D341Med (cell line): ENCODE measurements at places on chromosomes 5 and 9.

- DNase-seq = no peak
These were observed 187.0 kb upstream of the TRPM3 start for GRCh38 chr9:71308454-71308853.

GRCh38 chr9:136824496-136825225 lies 16.9 kb downstream of the RABL6 start:
- no peak for DNase-seq

DNA sequence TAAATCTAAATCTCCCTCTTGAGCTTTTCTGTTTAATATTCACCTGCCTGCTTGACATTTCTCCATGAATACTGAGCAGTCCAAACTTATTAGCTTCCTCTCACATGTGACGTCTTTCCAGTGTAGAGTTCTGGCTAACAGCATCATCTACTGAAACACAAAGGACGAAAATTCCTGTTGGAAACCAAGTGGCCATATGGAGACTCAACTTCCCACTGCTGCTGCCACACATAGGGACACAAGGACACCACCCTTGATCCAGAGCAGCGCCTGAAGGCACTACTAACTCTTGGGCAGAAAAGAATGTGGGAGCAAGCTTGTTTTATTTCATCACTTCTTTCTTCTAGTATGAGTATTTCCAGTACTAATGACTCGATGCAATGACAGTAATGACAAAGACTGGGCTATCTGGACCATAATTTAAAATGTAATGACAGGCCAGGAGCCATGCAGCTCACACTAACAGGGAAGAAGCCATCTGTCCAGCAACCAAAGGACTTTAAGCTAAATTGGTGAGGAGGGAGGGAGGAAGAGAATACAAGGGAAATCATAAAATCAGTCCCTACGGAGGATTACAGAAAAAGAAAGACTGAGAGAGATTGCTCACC lies 19.2 kb downstream of the RNF130 start:
- DNase-seq = no peak

DNA sequence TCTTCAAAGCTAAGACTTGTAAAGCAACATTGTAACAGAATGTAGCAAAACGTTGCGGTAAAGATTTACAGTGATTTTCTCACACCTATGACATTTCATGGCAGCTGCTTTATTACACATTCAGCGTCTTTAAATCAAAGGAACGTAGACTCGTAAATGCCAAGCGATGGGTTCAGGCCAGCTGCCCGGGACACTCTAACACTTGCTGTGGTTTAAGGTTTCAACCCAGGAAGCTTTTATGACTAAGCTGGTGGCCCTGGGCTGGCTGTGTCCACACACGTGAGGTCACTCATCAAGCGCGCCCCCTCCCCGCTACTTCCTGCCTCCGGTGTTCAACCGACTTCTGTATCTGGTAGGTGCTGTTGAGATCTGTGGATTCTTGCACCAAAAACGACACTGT lies 2.5 kb downstream of the SLC6A18 start:
- no peak for DNase-seq

DNA sequence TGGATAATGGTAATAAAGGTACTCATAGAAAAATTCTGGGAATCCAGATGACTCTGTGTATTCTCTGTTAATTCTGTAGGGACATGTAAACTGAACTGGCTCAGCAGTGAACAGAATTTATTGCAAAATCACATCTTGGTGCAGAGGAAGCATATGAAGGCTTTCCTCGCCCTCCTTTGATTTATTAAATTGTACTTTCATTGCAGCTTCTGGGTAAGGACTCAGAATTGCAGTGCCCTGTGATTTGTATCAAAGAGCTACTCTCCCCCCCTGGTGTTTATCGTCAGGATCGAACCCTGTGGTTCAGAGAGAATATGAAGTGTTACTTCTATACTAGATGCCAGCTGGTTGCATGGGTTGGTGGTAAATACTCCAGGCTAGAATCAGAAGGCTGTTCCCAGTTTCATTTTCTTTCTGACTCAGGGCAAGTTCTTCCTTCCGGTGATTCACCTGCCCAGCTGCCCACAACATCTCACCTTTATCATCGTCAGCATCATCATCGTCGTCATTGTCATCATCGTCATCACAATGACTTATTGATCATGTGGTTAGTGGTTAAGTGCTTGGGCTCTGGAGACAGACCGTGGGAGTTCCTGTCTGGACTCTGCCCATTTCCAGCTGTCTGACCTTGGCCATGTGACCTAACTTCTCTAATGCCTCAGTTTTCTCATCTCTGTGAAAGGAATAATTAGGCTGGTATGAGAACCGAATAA lies 238.8 kb downstream of the ARHGAP26 start:
- DNase-seq = no peak

- no peak for DNase-seq
These were observed 511 bp upstream of the SPDL1 start for GRCh38 chr5:169583101-169583423.

DNA sequence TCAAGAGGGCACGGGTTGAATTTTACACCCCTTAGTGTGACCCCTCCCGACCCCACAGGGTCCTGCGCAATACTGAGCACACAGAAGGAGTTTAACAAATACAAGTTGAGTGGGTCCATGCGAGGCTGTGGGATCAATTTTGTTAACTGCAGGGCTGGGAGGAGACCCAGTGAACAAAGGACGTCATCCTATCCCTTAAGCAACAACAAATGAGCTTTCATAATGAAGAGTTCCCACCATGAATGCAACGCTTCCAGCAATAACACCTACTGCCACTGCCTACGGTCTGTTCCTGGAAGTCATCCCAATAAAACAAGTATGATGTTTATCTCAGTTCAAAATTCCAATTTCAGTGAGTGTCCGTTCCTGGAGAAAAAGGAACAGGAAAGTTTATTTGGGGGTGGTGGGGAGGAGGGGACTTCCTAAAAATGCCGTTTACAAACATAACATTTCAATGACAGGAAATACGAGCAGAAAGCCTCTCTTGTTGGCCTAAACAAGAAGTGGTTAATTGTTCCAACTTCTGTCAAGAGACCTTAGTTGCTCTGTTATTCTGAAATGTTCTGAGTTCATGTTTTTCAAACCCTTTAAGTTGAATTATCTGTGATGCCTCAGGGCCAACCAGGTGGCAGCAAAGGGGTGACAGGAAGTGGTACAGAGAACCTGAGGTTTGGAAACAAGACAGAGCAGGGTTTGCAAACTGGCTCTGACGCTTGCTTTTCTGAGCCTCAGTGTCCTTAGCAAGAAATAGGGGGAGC lies 65.8 kb upstream of the PLPP6 start:
- no peak for DNase-seq

DNA sequence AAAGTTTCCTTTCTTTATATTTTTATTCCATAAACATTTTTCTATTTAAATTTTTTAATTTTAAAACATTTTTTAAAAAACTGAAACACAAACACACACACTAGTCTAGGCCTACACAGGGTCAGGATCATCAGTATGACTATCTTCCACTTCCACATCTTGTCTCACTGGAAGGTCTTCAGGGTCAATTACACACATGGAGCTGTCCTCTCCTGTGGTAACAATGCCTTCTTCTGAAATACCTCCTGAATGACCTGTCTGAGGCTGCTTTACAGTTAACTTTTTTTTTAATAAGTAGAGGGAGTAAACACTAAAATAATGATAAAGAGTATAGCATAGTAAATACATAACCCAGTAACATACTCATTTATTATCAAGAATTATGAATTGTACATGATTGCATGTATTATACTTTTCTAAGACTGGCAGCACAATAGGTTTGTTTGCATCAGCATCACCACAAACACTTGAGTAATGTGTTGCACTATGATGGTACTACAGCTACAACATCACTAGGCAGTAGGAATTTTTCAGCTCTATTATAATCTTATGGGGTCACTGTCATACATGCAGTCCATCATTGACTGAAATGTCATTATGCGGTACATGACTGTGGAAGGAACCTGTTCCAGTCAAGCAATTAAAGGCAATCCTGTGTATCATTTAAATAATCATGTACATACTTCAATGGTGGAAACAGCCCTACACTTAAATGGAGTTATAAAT lies 17.4 kb upstream of the CEP120 start:
- no peak for DNase-seq

DNA sequence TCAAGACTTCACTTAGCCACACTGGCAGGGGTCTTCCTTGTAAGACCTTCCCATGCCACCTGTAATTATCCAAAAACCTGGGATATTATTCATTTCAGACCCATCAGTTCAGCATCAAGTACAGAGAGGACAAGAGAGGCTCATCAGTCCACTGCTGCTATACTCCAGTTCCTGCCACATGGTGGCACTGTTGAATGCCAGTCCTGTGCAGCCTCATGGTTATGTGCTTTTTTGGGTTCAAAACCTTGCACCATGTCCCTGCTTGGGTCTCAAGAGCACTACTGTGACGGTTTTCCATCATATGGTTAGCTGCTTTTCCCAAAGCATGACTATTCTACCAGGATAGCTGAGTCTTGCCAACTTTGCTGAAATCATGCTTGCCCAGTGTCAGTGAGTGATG lies 8.5 kb downstream of the PTGS1 start:
- DNase-seq = no peak

DNA sequence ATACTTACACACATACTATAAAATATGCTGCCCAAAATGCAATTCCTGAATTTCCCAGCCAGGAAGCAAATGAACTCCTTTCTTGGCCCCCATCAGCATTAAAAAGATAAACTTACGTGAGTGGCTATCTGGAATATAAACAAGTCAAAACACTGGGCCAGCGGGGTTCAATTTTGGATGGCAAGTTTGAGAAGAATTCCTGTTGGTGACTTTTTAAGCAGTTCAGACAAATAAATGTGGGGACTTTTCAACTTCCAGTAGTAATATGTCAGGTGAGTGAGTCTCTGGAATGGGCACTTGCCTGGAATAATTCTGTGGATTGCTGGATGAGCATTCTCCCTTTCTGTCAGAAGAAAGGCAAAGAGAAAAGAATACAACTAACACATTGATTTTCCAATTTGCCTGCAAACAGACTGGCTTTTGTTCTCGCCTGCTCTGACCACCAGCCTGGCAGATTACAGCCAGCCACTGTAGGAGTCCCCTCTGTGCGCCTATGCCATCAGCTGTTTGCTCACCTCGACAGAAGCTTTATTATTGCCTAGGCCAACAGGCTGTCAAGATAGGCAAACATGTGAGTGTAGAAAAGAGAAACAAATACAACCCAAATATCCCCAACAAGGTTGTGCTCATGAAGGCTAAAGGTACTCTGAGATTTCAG lies 78.6 kb downstream of the MRPS27 start:
- no peak for DNase-seq

DNA sequence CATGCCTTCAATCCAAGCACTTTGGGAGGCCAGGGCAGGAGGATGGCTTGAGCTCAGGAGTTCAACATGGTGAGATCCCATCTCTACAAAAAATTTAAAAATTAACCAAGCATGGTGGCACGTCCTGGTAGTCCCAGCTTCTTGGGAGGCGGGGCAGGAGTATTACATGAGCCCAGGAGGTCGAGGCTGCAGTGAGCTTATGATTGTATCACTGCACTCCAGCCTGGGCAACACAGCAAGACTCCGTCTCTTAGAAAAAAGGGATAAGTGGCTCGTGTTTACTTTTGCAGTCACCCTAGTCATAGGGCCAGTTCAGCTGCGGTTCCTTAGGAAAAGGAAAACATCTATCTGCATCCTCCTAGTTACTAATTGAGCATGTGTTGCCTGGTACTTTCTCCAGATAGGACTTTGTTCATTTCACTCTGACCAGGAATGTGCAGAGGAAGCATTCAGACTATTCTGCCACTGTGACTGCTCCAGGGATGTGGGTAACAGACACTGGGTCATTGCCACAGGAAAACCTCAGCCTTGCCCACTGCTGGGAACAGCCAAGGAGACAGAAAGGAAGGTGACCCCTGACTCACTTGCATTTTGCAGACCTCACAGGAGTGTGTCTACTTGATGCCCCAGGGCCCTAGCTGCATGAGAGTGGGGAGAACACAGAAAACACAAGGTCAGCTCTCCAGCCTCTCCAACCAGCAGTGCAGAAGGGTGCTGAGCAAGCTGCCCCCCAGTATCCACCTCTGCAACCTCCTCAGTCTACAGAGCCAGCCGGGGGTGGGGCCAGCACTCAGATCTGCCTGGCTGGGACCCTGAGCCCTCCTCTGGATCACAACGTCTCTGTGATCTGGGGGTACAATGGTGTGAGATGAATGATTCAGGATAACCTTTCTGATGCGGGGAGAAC lies 33.9 kb upstream of the ALDH1B1 start:
- DNase-seq = no peak

DNA sequence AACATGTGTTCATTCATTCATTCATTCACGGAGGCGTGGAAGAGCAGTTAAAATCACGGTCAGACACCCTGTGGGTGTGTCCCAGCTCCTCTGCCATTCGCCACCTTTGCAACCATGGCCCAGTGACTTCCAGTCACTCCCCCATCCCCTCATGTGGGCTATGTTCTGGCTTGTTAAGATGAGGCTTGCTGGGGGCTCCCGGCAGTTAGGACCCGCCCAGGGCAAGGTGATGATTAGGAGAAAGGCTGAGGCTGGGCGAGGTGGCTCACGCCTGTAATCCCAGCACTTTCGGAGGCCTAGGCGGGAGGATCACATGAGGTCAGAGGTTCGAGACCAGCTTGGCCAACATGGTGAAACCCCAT lies 24.9 kb upstream of the PTGES start:
- no peak for DNase-seq

DNA sequence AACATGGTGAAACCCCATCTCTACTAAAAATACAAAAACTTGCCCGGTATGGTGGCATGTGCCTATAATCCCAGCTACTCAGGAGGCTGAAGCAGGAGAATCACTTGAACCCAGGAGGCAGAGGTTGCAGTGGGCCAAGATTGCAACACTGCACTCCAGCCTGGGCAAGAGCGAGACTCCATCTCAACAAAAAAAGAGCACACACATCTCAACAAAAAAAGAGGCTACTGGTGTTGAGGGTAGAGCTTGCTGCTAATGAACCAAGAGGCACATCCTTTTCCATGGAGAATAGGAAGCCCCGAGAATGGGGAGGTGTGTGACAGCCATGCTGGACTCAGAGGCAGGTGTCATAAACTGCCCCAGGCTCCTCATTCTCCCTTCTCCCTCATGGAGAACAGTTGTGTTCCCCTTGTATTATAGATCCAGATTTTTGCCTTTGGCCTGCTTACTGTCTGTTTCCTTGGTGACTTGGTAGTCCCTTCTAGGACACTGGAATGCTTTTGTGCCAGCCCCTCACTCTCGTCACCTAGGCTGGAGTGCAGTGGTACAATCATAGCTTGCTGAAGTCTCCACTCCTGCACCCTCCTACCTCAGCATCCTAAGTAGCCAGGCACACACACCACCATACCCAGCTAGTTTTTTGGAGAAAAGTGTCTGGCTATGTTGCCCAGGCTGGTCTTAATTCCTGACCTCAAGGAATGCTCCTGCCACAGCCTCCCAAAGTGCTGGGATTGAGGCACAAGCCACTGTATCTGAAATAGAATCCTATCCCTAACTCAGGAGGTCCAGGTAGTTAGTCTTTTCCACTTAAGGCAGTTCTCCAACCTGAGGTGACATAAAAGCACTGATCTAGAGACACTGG lies 5.1 kb downstream of the RPL12 start:
- no peak for DNase-seq

- no peak for DNase-seq
These were observed 16.6 kb downstream of the OTULINL start for GRCh38 chr5:14598225-14598624.

- no peak for DNase-seq
These were observed 9.0 kb downstream of the TTLL11 start for GRCh38 chr9:122084026-122084675.

- DNase-seq = no peak
These were observed 81.5 kb downstream of the DAB2IP start for GRCh38 chr9:121732886-121733285.

- no peak for DNase-seq
These were observed 28.5 kb downstream of the COL5A1 start for GRCh38 chr9:134670042-134670525.

- DNase-seq = peak; percentile 51
These were observed 199.5 kb upstream of the DMRT1 start for GRCh38 chr9:642014-642413.

GRCh38 chr9:135240222-135240621 lies 152.8 kb downstream of the OLFM1 start:
- DNase-seq = no peak
